ENCODE measurements at places on chromosomes 4 and X.

DNA sequence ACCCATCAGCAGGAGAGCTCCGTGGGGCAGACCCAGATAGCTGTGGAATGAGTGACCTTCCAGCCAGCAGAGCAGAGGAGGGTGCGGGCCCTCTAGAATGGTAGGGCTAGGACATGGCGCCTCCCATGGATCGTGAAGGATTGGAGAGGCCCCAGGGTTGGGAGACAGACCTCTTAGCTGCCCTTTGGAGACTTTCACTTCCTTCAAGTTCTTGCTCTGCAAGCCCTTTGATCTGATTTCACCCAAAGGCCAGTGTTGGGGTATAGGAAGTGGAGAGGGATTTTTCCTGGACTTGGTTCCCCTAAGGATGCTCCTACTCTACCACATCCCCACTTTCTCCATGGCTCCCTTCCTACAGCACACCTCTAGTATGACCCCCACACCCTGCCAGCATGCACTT is 3.0 kb downstream of the SASH3 start:
- no peak for DNase-seq

GRCh38 chrX:138756234-138756633 is 44.7 kb upstream of the FGF13 start:
- DNase-seq: no peak

- DNase-seq: no peak
These were observed 44.5 kb downstream of the ANKRD17 start for GRCh38 chr4:73213916-73214653.

DNA sequence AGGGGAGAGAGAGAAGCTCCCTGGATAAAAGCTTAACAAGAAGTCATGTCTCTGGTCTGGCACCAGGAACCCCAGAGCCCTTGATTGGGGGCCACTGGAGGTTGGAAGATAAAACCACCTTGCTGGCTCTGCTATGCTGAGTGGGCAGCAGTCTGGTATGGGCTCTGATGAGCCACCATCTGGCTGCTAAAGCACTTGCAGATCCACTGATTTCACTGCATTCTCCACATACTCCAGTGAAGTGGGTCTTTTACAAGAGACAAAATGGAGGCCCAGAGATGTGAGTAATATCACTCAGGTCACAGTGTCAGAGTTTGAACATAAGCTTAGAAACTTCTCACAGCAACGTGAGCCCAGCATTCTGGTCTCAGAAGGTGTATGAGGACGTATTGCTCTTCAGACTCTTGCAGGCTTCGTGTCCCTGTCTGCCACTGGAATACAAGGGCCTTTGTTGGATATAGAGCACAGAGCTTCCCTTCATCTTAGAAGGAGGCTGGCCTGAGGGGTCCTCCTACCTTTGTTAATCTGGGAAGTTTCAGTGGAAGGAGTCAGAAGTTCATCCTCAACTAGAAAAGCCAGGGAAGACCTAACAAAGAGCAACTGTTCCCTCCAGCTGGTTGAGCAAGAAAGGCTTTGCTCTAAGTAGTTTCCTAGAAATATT is 11.8 kb downstream of the CLDN2 start:
- DNase-seq: no peak

- no peak for DNase-seq
These were observed 129.6 kb upstream of the NUDT6 start for GRCh38 chr4:123052007-123052406.

DNA sequence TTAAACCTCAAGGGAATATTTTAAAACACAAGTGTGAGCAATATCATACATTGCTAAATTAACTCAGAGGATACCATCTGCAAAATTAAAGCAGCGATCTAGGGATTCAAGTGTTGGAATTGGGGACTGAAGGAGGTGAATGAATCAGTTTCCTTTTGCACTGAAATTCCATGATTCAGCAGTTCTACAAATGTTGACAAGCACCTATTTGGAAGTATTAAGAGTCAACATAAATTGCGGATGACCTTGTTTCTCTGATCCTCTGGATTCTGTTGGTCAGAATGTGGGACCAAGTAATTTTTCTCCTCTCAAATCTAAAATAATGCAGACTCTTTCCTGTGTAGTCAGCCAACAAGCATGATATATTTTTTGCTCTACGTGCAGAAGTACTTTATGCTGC is 78.8 kb downstream of the LDB2 start:
- no peak for DNase-seq

DNA sequence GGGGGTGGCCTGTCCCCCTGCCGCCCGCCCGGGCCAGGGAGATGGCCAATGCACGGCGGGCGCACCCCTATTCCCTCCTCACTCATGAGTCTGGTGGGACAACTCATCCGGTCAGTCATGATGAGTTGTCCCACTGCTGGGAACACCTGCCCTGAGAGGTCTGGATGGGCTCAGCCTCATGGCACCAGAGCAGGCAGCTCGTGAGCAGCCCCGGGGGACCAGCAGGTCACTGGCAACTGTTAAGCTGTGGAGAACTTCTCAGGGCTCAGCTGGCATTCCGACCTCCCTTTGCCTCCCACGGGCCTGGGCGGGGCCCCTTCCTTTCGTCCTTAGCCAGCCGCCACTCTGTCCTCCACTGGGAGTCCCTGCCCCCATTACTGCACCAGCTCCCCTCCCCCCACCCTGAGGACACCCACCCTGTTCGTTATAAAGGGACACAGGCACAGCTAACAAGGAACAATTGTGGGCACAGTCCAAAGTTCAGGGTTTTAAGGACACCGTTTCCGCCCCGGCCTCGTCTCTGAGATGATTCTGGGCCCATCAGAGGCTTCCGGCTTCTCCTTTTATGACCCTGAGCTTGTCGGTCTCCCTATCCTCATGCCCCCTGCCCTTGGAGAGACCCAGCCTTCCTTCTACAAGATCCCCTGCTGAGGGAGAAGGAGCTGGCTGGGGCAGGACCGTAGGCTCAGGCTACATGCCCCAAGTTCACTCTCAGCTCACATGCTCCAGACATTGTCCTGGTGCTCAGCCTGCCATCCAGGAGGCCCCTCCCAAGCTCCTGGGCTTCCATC is 14.6 kb upstream of the KIAA0232 start:
- no peak for DNase-seq

DNA sequence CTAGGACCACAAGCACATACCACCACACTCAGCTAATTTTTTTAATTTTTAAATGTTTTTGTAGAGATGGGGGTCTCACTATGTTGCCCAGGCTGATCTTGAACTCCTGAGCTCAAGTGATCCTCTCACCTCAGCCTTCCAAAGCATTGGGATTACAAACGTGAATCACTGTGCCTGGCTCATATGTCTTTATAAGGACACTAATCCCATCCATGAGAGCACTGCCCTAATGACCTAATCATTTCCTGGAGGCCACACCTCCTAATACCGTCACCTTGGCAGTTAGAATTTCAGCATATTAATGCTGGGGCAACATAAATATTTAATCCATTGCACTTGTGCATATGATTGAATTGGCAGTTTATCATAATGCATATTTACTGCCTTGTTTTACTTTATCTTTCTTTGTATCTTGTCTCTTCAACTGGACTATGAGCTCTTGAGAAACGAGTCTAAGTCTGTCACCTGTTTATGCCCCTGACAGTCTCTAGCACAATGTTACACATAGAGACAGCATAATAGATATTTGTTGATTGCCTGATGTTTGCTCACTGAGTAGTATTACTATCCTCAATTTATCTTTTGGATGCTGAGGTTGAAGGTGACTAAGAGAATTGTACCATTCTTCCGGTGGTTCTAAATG is 172.0 kb downstream of the AASDH start:
- no peak for DNase-seq

DNA sequence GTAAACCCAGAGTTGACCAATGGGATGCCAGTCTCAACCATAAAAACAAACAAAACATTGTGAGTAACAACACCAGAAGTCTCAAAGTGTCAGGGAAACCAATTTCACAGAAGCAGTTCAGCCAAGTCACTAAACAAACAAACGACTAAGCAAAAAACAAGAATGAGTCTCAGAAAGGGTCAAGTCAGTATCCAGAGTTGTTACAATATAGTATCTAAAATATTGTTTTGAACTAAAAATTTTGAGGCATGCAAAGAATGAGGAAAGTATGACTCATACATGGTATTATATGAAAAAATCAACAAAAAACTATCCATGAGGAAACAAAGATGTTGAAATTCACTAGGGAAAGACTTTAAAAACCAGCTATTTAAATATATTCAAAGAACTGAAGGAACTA is 70.6 kb downstream of the AR start:
- DNase-seq: no peak

DNA sequence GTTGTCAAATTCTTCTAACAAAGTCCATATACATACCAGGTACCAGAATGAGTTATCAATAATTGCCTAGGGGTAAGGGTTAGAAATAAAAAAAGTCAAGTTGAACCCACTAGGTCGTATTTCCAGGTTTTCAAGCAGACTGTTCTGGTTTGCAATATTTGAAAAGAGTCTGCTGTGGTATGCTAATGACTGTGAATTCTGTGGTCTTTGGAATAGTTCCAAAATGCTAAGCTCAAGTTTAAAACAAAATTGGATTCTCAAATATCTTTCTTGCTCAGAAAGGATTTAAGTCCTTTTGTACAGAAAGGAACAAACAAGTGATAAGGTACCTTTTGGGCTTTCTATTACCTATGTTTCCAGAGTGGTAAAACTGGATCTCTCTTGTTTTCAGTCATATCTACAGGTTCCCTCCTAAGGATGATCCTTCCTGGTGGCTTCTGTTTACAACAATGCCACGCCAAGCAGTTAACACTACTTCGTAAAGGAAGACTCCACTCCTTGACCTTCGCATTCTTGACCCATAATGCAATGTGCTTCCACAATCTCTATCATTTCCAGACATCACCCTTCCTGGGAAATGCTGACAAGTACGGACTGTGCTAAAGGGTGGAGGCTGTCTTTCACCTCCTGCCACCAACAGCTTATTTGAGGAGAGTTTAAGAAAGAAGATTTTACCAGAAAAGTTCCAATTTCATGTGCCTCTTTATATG is 531.7 kb upstream of the FTHL17 start:
- no peak for DNase-seq

DNA sequence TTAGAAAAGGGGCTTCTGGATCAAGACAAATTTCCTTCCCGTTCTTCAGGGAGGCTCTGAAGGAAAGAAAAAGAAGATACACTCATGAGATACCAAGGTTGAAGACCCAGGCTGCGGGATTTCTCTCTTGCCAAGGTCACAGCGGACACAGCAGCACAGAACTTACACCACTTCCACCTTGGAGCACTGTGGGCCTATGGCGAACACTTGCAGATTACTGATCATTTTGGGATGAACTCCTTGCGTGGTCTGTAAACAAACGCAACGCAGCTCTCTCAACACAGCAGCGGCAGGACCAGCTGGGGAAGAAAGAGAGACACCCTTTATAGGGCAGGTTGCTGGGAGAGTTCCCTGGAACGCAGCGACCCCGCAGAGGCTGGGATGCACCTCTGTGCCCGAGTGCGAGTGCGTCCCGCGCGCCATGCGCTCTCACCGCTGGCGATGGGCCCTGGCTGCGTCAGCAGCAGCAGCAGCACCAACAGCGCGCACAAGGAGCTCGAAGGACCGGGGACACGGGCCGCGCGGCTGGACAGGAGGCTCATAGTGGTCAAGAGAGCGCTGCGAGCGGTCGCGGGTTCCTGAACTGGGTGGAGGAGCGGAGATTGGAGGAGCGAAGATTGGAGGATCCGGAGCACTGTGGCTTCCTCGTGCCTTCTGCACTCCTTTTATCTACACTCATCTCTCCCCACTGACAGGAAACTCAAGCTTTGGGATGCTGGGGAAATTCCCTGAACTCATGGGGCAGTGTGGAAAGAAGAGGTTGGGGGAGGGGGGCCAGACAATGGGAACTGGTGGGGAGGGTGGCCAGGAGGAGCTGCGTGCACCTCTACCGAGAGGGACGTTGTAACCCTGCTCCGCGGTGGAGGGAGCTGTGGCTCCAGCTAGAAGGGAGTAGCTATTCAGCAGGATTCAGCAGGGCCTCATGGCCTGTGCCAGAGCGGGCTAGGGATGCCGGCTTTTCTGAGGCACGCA is at the start of gene CXCL5:
TSS of gene CXCL5 (minus strand) at position 638 of the 972 bp plus-strand sequence. CDS start at position 542, 96 bp downstream.
- DNase-seq: no peak

Measured in HL-60 (cell line).